ENCODE measurements at places on chromosomes 2 and 18. TPM values are rescaled to one million over a fixed set of nuclear protein-coding genes. Genes with fewer than 3 reads are reported as not detected.

Gene DUSP2
- total RNA-seq, result 50.2 TPM

Gene PPM1G
- 90.1 TPM for total RNA-seq

Gene ALS2
- total RNA-seq, result 16.7 TPM

Gene RAB1A
- 55.5 TPM for total RNA-seq

Gene MATN3
- total RNA-seq, result not detected

Gene PLGLB1
- 14.0 TPM for total RNA-seq

- DNase-seq, result no peak
Observed at GRCh38 chr18:33372442-33372841, 68.1 kb downstream of the CCDC178 start.

DNA sequence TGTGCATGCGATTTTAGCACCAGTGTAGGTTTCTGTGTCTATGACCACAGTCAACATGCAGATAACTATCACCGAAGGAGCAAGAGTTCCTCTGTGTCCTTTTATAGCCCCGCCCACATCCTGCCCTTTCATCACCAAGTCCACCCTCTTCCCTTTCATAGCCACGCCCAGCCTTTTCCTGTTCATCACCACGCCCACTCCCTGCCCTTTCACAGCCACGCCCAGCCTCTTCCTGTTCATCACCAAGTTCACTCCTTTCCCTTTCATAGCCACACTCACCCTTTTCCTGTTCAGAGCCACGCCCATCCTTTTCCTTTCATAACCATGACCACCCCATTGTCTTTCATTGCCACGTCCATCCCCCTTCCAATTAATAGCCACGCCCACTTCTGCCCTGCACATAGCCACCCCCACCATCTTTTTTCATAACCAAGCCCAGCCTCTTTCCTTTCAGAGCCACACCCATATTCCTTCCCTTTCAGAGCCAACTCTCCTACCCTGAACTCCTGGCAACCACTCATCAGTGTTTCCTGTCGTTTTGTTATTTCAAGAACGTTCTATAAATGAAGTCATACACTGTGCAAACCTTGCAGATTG lies 273.9 kb downstream of the MYT1L start:
- peak; percentile 74 for DNase-seq

DNA sequence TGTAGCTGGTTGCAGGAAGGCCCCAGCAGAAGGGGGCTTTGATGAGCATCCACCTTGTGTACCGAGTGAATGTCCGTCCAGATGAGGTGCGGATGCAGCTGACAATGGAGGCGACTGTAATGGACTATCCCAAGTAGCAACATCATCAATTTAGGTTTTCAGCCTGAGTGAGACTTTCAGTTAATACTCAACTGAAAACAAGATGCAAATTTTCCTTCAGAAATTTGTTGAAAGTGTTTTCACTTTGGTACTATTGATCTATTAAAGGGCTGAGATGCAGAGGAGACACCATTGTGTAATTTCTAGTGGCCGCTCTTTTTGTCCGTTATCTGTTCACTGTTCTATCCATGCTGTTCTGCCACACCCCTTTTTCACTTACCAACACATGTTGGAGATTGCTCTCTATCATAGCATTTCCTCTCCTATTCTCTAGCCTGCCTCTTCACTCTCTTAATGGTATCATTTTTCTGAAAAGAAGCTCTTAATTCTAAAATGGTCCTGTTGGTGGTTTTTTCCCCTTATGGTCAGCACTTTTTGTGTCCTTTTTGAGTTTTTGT lies 12.0 kb upstream of the CASP8 start:
- no peak for DNase-seq

- DNase-seq, result no peak
Observed at GRCh38 chr2:234161932-234162331, 111.4 kb downstream of the SPP2 start.

DNA sequence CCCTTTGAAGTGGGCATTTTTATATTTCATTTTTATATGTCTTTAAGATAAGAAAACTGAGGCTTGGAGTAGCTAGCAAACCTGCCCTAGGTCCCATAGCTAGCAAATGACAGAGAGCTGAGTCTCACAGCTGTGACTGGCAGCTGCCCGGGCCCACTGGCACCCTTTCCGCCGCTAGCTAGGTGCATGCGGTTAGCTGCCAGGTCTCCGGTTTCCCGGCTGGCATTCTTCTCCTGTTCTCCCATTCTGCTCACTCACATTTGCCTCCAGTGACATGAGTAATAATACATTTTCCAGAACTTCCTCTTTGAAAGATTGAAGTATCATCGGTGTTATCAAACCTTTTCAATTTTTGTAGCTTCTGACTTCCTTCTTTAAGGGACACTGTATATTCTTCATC lies 38.7 kb downstream of the MTCL1 start:
- DNase-seq, result no peak

GRCh38 chr2:99140056-99140859 lies 1.2 kb upstream of the C2orf15 start:
- DNase-seq, result no peak

DNA sequence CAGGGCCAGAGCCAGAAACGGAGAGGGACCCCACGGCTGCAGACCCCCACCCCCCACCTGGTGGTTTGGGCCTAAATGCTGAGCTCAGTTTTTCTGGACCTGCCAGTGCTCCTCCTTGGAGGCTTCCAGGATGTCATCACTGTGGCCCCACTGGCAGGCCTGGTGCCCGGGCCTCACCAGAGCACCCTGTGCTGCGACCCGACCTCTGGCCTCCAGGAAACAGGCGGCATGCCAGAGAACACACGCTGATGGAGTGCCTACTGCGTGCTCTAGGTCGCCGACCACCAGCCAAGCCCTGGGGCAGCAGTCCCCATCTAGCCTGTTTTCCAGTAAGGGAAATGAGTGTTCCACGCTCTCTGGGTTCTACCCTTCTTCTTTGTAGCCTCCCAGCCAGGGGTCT lies 33.8 kb downstream of the HS6ST1 start:
- no peak for DNase-seq

Data from activated naive CD8-positive, alpha-beta T cell treated with anti-CD3 and anti-CD28 coated beads, Interleukin-2, amount 10 ng/mL, durations not matched to agents 7 days and 5 days (primary cell).